Suppressor macrophage (primary cell): ENCODE measurements at places on chromosomes 1 and 21.

DNA sequence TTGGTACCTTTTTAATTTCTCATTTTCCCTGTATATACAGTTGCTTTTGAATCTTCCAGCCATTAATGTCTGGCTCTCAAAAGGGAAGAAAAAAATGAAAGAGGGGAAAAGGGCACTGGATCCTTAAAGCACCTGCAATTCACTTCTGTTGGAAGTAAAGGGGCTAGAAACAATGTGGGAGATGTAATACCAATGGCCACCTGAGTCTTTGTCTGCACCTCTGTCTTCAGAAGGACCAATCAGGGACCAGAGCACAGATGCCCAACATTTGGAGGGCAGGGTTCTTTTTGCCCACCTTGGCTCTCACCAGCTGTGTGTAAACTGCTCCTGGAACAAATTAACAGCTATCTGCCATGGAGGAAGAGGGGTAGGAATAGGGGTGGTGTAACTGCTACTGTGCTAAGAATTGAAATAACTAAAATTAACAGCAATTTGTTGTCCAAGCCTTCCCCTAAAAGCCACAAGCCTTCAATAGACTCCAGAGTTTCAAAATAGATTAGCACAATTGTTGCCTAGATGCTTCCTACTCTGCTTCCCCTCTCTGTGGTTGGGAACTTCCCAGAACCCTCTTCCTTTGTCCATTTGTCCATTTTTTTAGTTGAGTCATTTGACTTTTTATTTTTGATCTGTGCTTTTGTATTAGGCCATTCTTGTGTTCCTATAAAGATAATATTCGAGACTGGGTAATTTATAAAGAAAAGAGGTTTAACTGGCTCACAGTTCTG lies 11.5 kb upstream of the LRRC8B start:
- peak; percentile 22 for DNase-seq

- no peak for DNase-seq
Observed at GRCh38 chr1:220099826-220100225, 5.9 kb downstream of the IARS2 start.

DNA sequence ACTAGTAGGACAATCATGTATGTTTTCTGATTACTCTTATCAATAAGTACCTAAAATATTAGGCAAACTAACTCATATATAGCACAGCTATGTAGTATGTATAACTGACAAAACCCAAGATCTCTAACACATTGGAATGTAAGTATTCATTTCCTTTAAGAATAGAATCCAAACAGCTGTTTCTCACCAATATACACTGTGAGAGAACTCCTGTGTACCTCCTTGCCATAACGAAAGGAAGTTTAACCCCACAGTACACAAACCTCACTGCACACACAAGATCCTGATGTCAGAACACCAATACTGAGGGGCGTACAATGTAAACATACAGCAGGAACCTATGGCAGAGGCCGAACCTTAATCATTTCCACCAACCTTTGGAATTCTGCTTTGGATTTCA lies 113.0 kb downstream of the SMYD3 start:
- no peak for DNase-seq

DNA sequence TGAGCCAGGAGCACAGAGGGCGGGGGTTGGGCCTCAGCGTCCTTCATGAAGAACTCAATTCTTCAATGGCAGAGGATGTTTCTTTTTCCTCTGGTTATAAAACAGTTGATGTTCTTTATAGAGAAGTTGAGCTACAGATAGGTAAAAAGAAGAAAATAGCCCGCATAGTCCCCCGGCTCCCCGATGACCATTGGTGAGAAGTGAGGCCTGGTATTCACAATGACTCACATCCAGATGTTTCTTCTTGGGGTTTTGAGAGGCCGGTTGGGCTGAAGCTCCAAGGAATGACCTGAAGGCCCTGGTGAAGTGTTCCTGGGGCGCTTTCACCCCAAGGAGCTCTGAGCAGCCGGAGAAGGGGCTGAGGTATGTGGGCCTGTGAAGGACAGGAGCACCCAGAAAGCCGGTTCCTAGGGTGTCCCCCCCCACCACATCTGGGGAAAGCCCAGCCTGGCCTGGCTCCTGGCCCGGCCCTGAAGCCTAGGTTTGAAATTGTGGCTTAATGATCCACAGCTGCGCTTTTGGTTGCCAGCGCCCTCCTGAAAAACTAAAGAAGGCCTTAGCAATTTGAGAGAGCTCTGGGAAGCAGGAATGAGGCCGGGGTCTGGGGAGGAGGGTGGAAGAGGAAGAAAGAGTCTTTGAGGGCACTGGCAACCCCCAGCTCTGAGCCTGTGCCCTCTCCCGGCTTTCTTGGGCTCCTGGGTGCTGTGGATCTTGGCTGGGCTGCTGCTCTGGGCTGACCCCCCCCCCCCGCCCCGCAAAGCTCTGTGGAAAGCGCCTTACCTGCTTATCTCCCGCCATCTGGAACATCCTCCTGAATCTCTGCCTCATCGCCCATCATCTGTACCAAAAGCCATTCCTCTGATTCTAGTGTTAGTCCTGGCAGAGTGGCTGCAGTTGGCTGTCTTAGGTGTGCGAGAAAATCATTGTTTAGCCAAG lies 444.7 kb downstream of the CAMTA1 start:
- no peak for DNase-seq

DNA sequence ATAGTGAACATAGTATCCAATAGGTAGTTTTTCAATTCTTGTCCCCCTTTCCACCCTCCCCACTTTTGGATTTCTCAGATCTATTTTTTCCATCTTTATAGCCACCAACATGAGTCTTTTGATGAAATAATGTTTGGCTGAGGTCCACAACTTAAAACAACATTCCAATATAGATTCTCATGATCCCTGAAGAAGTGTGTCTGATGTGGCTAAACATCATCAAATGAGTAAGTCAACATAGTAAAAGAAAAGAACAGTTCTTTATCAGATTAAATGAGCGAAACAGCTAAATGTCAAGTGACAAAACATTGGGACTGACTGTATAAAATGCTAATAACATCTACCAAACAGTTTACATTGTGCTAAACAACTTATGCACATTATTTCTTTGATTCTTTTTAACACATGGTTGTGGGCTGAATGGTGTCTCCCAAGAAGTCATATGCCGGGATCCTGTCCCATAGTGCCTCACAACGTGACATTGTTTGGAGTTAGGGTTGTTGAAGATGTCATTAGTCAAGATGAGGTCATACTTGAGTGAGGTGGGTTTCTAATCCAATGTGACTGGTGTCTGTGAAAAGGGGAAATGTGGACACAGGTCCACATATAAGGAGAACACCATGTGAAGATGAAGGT lies 453.6 kb downstream of the LTN1 start:
- no peak for DNase-seq

DNA sequence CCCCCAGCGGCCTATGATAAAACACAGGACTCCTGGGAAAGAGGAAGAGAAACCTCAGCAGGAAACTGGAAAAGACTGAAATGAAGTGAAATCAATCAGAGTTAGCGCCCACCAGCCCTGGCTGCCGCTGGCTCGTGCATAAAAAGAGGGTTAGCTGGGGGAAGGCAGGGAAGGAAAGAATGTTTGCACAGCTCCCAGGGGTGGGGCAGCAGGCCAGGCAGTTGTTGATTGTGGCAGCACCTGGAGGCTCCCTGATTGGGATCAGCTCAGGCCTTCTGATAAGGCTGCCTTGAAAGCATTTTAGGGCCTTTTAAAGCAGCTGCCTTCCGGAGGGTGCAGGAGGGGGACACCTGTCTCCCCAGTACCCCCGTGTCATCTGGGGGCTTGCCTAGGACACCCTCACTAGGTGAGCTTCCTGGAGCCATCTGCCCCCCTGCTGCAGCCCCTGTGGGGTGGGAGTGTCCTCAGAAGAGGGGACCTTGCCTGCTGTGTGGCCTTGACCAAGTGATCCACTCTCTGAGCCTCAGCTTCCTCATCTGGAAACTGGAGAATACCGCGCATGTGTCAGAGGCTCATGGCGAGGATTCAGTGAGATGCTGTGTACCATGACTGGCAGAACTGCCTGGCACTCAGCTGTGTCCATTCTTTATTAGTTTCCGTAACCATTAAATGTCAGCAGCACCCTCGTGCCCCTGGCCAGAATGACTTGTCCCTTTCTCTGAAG lies 6.6 kb downstream of the EPHB2 start:
- DNase-seq, result peak; percentile 70

DNA sequence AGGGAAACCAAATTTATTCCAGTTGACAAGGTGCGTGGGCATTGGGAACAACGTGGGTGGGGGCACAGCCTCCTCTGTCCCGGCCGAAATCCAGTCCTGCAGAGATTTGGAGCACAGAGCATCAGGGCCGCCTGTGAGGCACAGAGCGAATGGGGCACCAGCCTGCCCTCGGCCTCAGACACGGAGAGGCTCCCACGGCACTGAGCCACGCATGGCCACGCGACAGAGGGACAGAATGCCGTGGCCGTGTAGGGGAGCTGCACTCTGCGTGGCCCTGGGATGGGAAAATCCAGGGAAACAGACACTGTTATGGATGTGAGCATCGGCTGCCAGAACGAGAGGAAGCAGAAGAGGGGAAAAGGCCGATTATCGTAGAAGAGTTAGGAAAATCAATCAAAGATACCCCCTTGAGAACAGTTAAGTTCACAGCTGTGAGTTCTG lies 13.5 kb upstream of the C1orf159 start:
- no peak for DNase-seq

GRCh38 chr21:31898933-31899630 lies 26.3 kb downstream of the HUNK start:
- no peak for DNase-seq

DNA sequence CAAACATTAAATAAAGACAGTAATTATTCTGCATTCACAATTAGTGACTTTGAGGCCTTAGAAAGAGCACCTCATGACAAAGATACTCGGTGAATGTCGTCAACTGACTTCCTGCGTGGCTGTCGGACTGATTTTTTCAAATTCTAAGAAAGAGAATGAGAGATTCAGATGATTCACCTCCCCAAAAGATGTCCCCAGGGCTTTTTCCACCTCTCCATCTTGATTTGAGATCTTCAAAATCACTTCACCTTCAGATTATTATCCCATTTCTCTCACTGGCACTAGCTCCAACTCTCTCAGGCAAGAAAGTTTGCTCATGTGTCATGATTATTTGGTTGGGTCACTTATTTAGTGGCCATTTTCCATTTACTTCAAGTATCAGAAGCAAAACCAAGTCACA lies 5.0 kb upstream of the EDEM3 start:
- no peak for DNase-seq

DNA sequence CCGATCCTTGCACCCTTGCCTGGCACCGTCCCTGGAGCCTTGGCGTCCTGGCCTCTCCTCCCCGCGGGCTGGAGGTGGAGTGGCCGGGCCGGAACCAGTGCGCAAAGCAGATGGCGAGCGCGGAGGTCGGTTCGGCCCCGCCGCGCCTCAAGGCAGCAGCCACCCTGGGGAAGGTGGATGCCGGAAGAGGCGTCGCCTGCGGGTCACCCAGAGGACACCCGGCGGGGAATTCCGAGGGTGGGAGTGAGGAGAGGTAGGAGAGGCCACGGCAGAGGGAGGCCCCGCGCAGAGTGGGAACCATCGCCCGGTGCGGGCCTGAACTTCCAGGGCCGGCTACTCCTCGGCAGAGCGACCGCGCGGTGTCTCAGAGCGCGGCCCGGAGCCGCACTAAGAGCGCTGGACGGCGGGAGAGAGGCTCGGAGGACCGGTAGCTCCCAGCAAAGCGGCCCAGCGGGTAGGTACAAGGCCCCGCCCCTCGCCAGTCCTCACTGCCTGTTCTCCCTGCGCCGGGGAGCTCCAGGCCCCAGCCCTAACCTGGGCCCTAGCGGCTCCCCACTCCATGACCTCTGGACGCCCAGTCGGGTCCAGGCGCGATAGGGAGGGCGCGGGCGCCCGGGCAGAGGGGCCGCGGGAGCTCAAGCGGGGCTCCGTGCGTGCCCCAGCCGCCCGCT lies at the start of gene RNF207:
Gene RNF207 (plus strand): TSS at position 271 of the 671 bp plus-strand sequence. CDS start 417 bp downstream, outside the sequence.
- peak; percentile 23 for DNase-seq

- no peak for DNase-seq
Observed at GRCh38 chr1:179046808-179047635, 21.3 kb downstream of the FAM20B start.
